Hair follicular keratinocyte (primary cell): ENCODE measurements at places on chromosomes 1 and 21. TPM values are rescaled to one million over a fixed set of nuclear protein-coding genes. Genes with fewer than 3 reads are reported as not detected.

BCL10 gene
- 38.8 and 56.5 TPM in 2 replicates for total RNA-seq

PTAFR gene
- total RNA-seq = 16.7 and 28.3 TPM in 2 replicates

TRNAU1AP gene
- 22.3 and 28.1 TPM in 2 replicates for total RNA-seq

EDN2 gene
- total RNA-seq = 0.08 TPM in 1 of 2 replicates, not detected in the other

OR2G6 gene
- total RNA-seq = not detected in 2 replicates

MRPL20 gene
- total RNA-seq = 106 and 211 TPM in 2 replicates

DISC1 gene
- total RNA-seq = 0.47 and 0.53 TPM in 2 replicates

KRTAP19-8 gene
- total RNA-seq = not detected in 2 replicates
